Cerebellar cortex (tissue), 1 donor: ENCODE measurements at places on chromosomes 4 and X.

GRCh38 chrX:32745323-32745722, 466.0 kb downstream of the DMD start:
- DNase-seq, result no peak

DNA sequence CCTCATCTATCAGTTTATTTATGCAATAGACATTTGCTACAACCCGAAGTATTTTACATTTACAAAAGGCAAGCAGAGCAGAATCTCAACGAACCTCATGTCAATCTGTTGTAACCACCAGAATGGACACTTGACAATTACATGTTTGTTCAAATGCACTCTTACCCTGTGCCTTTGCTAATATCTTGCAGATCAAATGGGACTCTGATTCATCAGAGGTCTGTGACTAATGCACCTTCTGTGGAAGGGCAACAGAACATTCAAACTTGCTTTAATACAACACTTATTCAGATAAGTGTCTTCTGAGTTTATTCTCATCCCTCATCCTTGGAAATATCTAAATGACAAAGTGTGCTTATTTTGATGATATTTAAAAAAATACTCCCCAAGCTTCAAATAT, 644.7 kb upstream of the PCDH10 start:
- no peak for DNase-seq

DNA sequence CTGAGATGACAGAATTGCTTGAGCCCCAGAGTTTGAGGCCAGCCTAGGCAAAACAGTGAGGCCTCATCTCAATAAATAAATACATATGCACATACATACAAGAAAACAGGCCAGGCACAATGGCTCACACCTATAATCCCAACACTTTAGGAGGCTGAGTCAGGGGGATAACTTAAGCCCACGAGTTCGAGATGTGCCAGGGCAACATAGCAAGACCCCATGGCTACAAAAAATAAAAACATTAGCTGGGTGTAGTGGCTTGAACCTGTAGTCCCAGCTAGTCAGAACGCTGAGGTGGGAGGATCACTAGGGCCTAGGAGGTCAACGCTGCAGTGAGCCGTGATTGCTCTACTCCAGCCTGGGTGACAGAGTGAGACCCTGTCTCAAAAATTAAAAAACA, 51.6 kb upstream of the NEUROG2 start:
- DNase-seq, result no peak

- no peak for DNase-seq
Observed at GRCh38 chr4:38532908-38533499, 131.0 kb upstream of the KLF3 start.

- DNase-seq, result no peak
Observed at GRCh38 chr4:86117705-86118302, 242.0 kb downstream of the MAPK10 start.

GRCh38 chr4:86250006-86250405, 109.8 kb downstream of the MAPK10 start:
- DNase-seq, result no peak
